ENCODE measurements at places on chromosomes 2 and 18.

DNA sequence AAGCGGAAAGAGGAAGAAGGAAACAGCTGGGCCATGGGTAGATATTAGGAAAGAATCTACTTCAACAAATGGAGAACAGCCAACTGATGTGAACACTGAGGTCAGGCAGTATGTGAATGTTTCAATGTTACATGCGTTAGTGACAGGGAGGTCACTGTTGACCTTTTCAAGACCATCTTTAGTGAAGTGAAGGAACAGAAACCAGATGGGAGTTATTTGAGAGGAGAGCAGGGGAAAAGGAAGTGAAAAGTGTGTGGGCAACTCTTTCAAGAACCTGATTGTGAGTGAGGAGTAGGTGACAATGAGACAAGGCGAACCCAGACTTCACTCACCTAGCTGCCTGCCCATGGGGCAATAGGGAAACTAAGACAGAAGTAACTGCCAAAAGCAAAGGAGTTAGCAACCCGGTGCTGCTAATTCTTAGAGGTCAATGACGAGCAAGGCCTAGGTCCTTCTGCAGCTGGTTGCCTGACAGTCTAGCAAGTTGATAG, 67.0 kb downstream of the SP3 start:
- no peak for DNase-seq

DNA sequence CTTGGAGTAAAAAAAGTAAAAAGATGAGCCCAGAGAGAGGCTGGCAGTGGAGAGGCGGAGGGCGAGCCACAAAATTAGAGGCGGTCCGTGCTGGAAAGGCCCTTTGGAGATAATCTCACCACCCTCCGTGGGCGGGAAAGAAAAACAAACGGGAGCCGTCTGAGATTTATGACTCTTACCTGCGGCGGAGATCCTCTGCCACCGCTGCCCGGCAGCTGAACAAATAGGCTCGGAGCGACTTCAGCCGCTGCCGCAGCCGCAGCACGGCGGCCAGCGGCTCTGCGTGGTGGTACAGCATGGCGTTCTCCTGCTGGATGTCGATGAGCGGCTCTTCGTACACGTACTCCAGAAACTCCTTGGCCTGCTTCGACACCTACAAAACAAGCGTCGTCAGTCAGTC, 94.6 kb downstream of the PLEKHM3 start:
- no peak for DNase-seq

GRCh38 chr18:6368017-6368416, 46.7 kb downstream of the L3MBTL4 start:
- no peak for DNase-seq

DNA sequence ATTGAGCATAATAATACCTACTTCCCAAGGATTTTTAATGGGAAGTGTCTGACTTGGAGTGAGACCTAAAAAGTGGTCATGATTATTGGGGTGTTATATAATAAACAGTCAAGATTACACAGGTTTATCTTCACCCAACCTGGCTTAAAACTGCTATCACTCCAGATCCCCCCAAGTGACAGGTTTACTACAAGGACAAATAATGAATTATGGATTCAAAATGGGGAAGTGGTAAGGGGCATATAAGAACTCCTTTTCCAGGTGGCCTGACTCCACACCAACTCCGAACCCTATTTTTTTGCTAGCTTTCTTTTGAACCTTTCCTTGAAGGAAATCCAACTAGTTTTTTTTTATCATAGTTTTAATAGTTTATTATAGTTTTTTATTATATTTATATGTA, 663.0 kb upstream of the FANCL start:
- DNase-seq = no peak

DNA sequence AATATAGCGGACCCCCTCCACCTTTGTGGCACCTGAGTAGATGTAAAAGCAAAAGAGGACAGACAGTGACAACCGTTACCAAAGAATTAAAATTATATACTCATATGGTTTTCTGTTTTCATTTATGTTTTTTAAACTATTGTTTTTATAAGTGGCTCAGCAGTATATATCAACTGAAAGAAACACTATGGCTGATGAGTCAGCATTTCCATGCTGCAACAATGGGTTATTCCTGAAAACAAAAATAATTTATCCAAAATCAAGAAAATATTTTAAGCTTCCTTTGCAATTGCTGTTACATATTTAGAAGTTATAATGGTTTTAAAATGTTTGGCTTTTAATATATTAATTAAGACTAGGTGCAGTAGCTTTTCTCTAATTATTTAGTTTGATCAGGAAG, 17.7 kb downstream of the MRPS9 start:
- no peak for DNase-seq

GRCh38 chr2:156933645-156934225, 323.8 kb upstream of the GALNT5 start:
- no peak for DNase-seq

DNA sequence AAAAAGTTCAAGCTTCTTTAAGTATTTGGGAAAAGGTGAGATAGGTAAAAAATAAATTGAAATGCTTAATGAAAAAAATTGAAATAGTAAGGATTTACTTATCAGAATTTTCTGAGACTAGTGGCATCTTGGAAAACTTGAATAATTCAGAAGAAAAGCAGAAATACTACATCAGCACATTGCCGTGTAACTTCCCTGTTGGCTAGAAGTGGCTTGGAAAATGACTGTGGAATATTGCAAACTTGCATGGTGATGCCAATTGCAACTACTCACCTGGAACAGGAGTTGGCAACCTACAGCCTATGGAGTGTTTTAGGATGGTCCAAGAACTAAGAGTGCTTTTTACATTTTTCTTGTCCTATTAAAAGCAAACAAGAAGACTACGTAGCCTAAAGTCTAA, 603.5 kb upstream of the VRK2 start:
- no peak for DNase-seq

DNA sequence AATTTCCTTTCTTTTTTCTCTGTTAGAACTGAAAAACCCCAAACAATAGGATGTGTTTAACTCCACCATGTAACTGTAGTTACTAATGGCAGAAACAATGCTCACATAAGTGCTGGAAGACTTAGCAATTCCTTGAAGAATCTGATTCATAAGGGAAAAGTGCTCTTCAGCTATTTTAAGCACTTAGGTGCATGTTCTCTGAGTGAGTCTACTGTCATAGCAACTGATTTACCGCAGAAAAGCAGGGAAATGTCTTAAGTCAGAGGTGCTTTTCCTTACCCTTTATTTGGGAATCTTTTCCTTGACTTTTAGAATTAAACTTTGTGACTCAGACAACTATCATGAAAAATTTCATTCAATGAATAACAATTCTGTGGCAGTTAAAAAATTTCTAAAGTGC, 65.4 kb upstream of the NABP1 start:
- DNase-seq = peak; percentile 84

DNA sequence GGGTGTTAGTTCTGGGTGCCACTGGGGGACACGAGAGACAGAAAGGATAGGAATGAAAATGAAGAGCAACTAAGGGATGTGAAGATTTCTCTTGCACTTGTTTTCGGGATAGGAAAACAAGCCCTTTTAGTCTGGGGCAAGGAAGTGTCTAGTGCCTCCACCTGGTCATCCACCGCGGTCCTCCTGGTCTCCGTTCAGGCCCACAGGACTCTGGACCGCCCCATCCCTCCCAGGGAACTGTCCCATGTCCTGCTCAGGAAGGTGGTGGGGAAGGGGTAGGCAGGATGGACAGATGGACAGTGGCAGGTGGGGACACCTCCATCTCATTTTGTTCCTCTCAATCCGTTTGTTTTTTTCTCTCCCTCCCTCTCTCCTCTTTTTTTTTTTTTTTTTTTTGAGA, 45.9 kb downstream of the AGAP1 start:
- no peak for DNase-seq

DNA sequence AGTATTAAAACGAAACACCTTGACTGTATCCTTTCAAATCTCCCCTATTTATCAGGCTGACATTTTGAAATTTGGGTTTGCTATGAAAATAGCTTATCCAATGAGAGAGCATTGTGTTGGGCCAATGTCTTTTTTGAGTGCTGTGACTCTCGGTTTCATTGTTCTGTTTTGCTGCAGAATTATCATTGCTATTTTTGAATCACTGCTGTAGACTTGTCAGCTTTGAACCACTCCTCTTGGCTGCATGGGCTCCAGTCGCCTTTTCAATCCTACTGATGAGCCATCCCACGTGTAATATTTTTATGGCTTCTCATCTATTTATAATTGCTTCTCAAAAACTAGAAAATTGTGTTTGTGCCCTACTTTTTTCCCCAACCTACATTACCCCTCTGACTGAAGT, 322.8 kb downstream of the LNPK start:
- DNase-seq = no peak

DNA sequence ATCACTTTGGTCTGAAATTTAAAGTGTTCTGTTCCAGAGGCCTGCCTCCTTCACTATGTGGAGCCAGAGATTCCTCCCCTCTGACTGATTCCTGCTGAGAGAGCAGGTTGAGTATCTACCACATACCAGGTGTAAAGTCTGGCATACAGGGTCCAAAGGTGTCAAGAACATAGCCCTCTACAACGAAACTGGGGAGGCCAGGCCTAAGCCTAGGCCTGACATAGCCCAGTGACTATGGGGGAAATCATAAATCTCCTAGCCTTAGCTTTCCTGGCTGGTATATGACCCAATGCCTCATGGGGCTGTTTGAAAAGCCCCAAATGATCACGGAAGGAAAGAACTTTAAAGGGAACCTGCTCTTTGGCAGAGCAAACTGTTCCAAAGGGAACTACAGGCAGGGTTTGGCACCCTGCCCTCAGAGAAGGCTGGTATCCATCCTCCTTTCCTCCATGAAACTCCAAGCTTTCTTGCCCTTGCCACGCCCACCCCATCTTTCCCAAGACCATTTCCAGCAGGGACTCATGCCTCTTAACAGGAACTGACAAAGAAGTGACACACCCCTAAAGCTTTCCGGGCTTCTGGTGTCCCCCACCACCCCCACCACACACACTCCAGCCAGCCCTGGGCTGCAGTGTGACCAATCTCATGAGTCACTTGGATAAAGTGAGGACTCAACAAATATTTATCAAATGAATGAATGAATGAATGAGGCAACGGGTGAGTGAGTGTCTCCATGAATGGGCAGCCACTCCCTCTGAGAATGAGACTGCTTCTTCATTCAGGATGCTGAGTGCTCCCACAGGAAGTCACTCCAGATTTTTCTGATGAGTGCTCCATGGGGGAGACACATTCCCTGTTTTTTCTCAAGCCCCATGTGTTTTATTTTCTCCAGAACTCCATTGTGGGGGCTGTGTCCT, 114.5 kb upstream of the STPG4 start:
- peak; percentile 95 for DNase-seq

- no peak for DNase-seq
Observed at GRCh38 chr2:20519309-20519708, 72.4 kb downstream of the RHOB start.

GRCh38 chr18:21747764-21748693, 7.4 kb downstream of the MIB1 start:
- no peak for DNase-seq
